ENCODE measurements at places on chromosomes 13 and 19.

DNA sequence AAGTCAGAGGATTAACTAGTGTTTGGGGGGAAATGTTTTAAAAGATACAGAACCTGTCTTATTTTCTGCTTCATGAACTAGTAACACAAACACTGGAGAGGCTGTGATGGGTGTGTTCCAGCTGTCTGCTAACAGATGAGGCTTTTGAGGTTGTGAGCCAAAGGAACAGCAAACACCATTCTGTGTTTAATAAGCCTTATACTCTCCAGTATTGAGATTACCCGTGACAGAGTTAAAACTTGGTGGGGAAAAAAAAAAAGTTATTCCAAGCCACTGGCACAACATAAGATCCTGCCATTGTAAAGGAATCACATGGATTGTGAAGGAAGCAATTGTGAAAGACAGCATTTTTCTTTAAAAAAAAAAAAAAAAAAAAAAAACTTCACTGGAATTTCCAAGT lies 48.4 kb downstream of the KCTD12 start:
- no peak for DNase-seq

- no peak for DNase-seq
Observed at GRCh38 chr19:13103581-13104359, 1.1 kb upstream of the LYL1 start.

- no peak for DNase-seq
Observed at GRCh38 chr19:37654629-37655300, 500 bp downstream of the ZFP30 start.

GRCh38 chr13:106373989-106374572 lies 161.4 kb downstream of the EFNB2 start:
- no peak for DNase-seq

- DNase-seq: no peak
Observed at GRCh38 chr13:30477346-30478195, 11.8 kb upstream of the HMGB1 start.

GRCh38 chr19:718991-719512 lies 10.3 kb downstream of the PALM start:
- DNase-seq: no peak

GRCh38 chr13:25046274-25046984 lies 49.5 kb upstream of the PABPC3 start:
- no peak for DNase-seq

- DNase-seq: no peak
Observed at GRCh38 chr13:109782823-109783431, 3.5 kb downstream of the IRS2 start.

- DNase-seq: no peak
Observed at GRCh38 chr19:39996218-39996810, 546 bp upstream of the ZNF546 start.

- DNase-seq: no peak
Observed at GRCh38 chr13:113155982-113156655, 2.3 kb upstream of the PROZ start.

DNA sequence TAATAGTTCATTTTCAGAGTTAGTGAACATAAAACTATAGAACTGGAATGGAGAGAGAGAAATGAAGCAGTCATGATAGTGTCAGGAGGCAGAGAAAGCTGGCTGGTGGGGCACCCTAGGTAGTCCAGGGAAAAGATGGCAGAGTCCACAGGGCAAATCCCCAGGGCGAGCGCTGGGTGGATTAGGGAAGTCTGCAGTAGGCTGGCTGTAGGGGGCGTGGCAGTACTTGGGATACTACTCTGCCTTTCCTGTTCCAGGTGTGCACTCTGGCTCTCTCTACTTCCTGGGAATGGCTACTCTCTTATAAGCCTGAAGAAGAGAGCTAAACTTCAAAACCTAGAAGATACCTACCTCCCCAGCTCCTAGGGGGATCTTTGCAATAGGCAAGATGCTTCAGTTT lies 232.9 kb upstream of the SLC10A2 start:
- no peak for DNase-seq

GRCh38 chr19:37466798-37467607 lies at the start of gene ZNF569:
Gene ZNF569, minus strand, starts transcription at chr19:37467444. Its CDS starts 22,523 bp downstream, at chr19:37444921.
- DNase-seq: peak; percentile 75

DNA sequence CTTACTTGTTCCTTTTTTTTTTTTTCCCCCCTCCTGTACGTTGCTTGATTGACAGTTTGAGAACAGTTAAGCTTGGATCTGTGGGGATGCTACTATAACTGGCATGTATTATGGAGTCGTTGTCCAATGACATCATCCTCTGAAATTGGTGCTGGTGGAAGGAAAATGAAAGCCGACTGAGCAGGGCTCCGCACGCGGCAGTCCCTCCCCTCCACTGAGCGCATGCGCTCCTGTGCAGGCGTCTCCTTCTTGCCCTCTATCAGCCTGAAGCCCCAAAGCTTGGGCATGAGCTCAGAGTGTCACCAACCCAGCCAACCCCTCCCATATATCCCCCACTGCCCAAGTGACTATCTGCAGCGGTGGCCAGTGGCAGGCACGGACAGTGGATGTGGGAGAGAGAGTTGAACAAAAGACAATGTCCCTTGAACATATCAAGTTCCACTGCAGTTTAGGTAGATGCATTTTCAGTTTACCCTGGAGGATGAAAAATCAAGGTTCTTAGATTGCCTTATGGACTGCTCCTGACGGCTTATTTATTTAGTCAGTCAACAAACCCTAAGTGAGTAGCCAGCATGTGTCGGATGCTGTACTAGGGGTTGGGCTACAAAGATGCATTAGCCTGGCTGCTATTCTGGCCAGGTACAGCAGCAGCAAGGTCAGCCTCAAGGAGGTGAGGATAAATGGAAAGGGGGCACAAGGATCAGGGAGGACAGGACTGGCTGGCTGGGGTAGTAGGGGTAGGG lies 20.8 kb downstream of the MBNL2 start:
- DNase-seq: no peak

GRCh38 chr19:13339869-13340268 lies 166.4 kb downstream of the CACNA1A start:
- DNase-seq: no peak

DNA sequence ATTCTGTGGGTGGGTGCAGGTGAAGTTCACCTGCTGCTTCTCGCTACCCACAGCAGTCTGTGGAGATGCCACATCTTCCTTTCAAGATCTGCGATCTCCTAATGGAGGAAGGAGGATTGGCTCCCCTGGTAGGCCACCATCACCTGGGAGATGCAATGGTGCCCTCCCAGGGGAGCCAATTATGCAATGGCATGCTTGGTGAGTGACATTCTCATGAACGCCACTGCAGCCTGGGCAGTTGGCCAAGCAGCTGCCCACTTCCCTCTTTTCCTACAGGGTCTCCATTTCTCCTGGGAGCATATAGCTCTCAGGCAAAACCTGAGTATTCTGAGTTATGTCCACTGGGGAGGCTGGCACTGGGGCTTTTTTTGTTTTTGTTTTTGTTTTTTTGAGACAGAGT lies 83.5 kb upstream of the KCTD15 start:
- DNase-seq: no peak

DNA sequence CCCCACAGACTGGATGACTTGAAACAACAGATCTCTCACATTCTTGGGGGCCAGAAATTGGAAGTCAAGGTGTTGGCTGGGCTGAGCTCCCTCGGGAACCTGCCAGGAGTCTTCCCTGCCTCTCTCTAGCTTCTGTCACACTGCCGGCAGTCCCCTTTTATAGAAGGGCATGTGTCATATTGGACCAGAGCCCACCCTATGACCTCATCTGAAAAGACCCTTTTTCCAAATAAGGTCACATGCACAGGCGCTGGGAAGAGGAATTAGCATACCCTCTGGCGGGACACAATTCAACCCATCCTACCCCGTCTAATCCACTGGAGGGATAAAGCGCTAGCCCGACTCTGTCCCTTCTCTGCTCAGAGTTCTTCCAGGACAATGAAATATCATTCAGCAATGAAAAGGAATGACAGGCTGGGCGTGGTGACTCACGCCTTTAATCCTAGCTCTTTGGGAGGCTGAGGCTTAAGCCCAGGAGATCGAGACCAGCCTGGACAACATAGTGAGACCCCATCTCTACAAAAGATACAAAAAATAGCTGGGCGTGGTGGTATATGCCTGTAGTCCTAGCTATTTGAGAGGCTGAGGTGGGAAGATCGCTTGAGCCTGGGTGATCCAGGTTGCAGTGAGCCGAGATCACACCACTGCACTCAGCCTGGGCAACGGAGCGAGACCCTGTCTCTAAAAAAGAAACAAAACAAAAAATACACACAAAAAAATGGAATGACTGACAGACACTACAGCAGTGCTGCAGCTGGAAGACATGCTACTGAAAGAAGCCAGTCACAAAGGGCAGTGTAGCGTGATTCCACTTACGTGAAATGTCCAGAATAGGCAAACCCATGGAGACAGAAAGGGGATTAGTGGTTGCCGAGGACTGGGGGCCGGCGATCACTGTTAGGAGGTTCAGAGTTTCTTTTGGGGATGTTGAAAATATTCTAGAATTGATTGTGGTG lies 28.5 kb downstream of the MEIS3 start:
- no peak for DNase-seq

- DNase-seq: no peak
Observed at GRCh38 chr19:12715929-12716328, 7.8 kb downstream of the TNPO2 start.

DNA sequence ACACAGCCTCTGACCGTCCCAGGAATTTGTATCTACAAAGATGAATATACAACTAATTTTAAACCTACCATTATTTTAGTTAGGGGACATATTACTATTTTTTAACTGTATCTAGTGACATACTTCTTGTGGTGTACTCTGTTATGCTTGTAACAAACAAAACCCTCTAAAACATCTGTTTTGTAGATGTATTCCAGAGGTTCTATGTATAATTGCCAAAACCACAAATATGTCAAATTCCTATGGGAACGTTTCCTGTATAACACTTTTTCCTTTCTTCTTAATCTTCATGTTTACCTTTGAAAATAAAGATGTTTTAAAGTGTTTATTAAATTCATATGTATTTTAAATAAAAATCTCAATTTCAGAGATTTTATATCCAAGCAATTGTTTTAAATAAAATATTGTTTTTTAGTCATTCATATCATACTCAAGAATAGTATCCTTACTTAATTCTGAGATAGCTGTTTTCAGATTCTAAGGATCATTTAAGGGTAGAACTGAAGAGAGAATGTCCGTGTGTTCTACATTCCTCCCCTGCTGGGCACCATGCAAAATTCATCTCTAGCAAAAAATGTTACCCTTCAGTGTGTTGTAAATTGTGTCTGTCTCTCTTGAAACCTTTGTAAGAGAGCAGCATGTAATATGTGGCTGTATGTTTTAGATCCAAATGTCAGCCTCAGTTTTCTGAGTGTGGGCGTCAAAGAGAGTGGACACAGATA lies 1327.7 kb downstream of the EFNB2 start:
- no peak for DNase-seq

GRCh38 chr19:38839816-38840582 lies 8.4 kb upstream of the ECH1 start:
- no peak for DNase-seq

DNA sequence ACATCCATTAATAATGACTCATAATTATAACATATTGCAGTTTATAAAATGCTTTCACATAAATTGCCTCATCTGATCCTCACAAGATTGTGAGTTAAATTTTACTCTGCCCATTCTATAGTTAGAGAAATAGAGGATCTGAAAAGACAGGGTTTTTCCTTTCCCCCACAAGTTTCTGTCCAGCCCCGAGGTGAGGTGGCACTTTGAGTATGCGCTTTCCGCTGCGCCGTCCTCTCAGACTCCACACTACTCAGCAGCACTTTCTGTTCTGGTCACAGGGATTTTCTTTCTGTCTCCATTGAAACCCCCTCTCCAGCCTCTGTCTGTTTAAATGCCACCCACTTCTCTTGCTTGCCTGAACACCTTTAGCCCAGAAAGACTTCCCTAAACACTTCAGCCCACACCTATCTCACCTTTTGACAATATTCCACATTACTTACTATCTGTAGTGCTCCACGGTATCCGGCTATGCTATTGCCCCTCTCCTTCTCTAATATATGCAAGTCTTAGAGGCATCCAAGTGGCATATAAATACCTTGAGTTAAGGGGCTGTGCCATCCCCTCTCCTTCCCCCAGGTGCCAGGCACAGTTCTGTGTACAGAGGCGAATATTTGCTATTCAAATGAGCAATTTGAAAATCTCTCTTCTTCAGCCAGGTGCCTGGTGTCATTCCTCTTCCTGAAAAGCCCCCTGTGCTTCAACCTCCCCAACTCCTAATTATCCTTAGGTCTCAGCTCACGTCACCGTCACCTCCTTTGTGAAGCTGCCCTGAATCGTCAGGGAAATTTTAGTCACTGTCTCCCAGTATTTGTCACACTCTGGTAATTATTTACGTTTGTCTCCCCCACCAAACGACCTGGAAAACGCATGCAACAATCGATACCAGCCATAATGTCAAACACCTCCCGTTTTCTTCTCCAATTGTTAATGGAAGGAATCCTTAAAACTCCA lies 268.7 kb downstream of the NHLRC3 start:
- DNase-seq: no peak

GRCh38 chr13:113881614-113882266 lies 17.9 kb upstream of the GAS6 start:
- DNase-seq: no peak

- no peak for DNase-seq
Observed at GRCh38 chr19:50551034-50551714, 17.1 kb downstream of the LRRC4B start.

DNA sequence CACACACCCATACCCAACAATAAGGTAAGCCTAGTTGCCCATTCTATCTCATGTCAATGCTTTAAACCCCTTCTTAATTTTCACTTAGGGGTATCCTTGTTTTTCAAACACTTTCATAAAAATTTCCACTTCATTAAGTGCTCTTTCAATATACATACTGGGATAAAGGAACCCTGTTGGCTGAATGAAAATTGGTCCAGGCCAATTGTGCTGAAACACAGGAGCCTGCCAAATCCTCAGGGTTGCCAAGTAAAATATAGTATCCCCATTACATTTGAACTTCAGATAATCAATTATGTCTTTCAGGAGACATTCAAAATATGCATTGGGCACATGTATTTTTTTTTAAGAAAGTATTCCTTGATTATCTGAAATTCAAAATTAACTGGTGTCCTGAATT lies 1131.1 kb downstream of the SLITRK1 start:
- no peak for DNase-seq

DNA sequence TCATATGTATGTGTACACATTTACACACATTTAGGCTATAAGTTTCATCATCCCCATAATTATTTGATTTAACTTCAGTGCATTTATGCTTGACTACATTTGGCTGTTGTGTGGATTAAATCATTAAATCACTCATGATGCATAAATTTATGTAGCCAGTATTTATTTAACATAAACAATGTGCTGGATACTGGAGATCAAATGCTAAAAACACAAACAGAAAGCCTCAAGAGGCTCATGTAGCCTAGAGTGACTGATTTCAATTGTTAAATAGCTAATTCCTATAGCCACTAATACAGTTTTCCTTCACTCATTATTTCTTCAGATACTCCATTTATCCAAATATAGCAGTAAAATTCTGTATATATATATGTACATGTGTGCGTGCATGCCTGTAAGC lies 376.0 kb downstream of the DACH1 start:
- no peak for DNase-seq

Measured in mesothelial cell of epicardium (in vitro differentiated cells).